OCI-M1 (cell line): ENCODE measurements at places on chromosomes 4 and X.
A peak's percentile ranks its signal among the peaks of the same experiment; 100 is the strongest.

- peak; percentile 32 for DNase-seq
Measured at GRCh38 chr4:182188622-182189021, 54.6 kb upstream of the TENM3 start.

DNA sequence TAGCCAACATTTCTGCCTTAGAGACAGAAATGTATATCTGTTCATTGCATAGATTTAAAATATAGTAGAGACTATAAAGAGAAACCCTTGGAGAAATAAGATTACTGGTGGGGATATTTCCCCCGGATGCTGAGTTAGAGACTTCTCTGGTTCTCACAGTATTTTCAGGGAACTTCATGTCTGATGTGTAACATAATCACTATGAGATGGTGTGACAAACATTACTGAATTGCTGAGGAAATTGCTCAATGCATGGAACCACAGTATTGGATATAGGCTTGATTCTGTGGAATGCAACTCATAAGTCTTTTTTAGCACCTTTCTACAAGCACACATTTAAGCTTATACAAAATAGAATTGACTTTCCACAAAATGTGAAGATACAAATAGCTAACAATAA is 152.7 kb downstream of the SOWAHB start:
- no peak for DNase-seq

DNA sequence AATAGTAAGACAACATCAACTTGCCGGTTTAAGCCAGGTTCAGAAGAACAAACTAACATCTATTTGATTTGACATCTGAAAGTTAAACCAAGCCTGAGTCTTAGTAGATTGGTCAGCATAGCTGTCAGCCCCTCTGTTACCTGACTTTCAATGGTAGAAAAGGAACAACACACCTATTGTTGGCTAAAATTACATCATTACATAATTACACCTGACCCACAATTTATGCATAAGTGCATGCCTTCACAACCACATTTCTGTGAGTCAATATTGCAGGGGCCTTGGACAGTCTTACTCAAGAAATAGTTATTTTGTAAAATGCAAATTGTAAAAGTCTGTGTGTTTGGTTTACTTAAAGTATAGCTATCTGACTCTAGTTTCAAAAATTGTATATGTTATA is 36.2 kb downstream of the EGFL6 start:
- DNase-seq = no peak

DNA sequence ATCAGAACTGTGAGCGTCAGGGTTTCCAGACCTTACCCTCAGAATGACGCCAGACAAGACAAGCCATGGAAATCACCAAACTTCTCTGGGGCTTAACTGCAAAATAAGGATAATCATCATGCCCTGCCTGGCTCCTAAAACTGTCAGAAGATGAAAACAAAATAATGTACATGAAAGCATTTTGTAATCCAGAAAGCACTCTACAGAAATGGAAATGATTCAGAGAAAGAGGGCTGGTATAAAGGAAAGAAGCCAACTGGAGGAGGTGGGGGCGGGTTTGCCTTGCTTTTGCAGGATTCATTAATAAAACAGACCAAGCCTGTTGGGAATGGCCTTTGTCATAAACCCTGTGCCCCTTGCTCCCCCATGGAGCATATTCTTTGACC is 47.3 kb downstream of the SEPSECS start:
- DNase-seq = no peak

GRCh38 chr4:141009931-141010330 is 123.3 kb downstream of the RNF150 start:
- no peak for DNase-seq

DNA sequence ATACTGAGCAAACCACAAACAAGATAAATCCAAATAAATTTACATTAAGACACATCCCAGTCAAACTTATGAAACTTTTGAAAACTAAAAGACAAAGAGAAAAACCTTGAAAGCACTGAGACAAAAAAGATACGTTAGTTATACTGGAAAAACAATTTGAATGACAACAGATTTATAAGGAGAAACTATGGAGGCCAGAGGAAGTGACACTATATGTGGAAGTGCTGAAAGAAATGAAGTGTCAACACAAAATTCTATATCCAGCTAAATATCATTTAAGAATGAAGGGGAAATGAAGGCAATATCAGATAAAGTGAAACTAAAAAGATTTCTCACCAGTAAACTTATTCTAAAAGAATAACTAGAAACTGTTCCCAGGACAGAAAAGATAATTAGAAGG is 283.7 kb downstream of the RAPGEF2 start:
- DNase-seq = no peak

GRCh38 chrX:79592259-79592658 is 225.1 kb upstream of the ITM2A start:
- peak; percentile 10 for DNase-seq

GRCh38 chr4:88033309-88033708 is 25.9 kb downstream of the PKD2 start:
- DNase-seq = peak; percentile 88

GRCh38 chrX:115284877-115285276 is 4.6 kb upstream of the LUZP4 start:
- peak; percentile 29 for DNase-seq

- no peak for DNase-seq
Measured at GRCh38 chr4:9804918-9805317, 23.5 kb downstream of the DRD5 start.

- DNase-seq = peak; percentile 23
Measured at GRCh38 chr4:28225050-28225449, 1364.4 kb downstream of the STIM2 start.

- DNase-seq = no peak
Measured at GRCh38 chr4:183760326-183760725, 101.2 kb downstream of the TRAPPC11 start.

DNA sequence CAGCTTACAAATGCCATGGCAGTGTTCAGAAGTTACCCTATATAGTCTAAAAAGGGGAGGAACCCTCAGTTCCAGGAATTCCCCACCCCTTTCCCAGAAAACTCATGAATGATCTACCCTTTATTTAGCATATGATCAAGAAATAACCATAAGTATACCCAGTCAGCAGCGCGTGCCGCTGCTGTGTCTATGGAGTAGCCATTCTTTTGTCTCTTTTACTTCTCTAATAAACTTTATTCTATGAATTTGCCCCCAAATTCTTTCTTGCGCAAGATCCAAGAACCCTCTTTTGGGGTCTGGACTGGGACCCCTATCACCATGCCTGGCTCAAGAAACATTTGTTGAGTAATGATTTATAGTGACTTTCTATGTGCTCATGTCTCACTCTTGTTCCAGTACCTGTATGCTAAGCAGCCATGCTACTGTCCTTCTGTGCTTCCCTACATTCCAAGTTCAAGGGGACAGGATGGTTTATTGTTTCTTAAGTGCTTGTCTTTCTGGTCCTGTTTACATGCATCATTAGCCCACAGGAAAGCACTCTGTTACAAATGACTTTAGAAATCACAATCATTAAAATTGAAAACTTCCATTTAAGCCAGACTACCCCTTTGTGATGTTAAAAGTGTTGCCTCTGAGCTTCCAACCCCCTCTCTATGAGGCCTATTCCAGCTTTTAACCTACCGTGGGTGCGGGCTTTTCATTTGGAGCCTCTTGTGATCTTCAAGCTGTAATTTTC is 63.4 kb upstream of the S100G start:
- peak; percentile 42 for DNase-seq

GRCh38 chr4:72209600-72209999 is 177.8 kb downstream of the NPFFR2 start:
- DNase-seq = no peak

DNA sequence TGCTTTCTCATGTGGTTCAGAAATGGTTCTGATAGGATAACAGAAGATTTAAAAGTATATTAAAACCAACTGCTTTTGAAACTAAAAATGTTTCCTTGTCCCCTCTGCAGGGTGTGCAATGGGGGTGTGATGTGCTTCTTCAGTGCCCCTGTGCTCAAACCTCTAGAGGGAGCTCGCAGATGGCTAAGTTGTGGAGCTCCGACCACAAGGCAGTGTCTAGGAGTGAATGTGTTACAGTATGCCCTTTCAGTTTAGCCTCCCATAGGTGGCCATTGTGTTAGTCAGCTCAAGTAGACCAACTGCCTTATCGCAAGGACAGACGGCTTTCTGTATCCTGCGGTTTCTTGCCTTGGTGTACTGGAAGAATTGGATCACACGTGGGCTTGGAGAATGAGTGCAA is 130.5 kb downstream of the TENT5D start:
- DNase-seq = peak; percentile 78

DNA sequence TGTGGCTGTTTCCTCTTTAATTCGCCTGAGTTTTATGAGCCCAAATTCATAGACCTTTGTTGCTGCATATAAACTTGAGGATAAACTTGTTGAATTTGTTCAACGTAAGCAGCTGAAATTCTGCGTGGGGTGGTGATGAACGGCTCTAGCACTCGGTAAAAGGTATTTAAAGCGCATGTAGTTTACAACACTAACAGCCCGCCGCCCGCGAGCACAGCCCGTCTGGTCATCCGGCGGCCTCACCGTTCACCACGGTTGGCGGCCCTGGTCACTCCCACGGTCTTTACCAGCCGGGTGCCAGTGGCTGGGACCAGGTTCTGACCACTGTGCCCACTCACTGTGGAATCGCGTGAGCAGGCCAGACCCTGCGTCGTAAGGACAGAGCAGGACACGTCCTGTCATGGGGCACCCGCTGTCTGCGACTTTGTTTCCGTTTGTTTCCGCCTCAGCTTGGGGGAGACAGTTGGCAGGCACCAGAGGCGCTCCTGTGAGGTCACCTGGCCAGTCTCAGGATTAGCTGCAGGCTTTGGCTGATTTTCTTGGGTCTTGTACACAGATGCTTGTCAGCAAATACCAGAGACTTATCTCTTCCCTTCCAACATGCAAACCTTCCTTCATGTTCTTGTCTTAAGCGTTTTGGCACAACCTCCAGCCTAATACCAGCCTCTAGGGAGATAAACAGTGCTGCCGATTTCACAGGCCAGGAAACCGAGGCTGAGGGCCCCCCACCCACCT is 36.8 kb upstream of the SPON2 start:
- no peak for DNase-seq

DNA sequence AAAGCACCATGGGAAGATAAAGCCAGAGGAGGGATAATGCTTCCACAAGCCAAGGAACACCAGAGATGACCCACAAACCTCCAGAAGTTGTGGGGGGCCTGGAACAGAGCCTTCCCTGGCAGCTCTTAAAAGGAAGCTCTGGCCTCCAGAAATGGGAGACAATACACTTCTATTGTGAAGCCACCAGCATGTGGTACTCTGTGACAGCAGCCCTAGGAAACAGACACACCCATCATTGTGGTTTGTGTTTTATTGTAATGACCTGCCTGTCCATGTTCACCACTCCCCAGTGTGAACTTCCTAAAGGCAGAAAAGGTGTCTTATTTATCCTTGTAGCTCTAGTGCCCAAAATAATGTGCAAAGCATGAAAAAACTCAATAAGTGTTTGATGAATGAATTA is 264.1 kb upstream of the GATB start:
- no peak for DNase-seq

GRCh38 chr4:3688018-3688998 is 77.9 kb upstream of the ADRA2C start:
- DNase-seq = no peak
